Breast epithelium (tissue), 4 donors: ENCODE measurements at places on chromosomes 3 and 15. TPM values are rescaled to one million over a fixed set of nuclear protein-coding genes. Genes with fewer than 3 reads are reported as not detected.

The C3orf70 gene
- 4.8 TPM for total RNA-seq

The KBTBD13 gene
- not detected for total RNA-seq

- DNase-seq = no peak
These were observed 218.8 kb upstream of the ICE2 start for GRCh38 chr15:60697750-60698149.

GRCh38 chr3:149266736-149267135 is 45.1 kb upstream of the CP start:
- no peak for DNase-seq

DNA sequence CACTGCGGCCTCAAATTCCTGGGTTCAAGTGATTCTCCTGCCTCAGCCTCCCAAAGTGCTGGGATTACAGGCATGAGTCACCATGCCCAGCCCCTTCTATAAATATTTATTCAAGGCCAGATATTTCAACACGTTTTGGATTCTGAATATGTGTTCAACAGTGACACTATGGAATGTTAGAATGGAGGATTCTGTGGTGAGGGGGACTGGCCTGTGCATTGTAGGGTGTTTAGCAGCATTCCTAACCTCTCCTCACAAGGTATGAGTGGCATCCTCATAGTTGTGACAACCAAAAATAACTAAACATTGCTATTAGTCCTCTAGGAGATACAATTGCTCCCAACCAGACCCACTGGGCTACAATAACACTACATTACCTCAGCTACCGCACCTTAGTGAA is 104.0 kb upstream of the ATP10A start:
- DNase-seq = no peak

- DNase-seq = no peak
These were observed 218.0 kb downstream of the ZBBX start for GRCh38 chr3:167162083-167162482.

DNA sequence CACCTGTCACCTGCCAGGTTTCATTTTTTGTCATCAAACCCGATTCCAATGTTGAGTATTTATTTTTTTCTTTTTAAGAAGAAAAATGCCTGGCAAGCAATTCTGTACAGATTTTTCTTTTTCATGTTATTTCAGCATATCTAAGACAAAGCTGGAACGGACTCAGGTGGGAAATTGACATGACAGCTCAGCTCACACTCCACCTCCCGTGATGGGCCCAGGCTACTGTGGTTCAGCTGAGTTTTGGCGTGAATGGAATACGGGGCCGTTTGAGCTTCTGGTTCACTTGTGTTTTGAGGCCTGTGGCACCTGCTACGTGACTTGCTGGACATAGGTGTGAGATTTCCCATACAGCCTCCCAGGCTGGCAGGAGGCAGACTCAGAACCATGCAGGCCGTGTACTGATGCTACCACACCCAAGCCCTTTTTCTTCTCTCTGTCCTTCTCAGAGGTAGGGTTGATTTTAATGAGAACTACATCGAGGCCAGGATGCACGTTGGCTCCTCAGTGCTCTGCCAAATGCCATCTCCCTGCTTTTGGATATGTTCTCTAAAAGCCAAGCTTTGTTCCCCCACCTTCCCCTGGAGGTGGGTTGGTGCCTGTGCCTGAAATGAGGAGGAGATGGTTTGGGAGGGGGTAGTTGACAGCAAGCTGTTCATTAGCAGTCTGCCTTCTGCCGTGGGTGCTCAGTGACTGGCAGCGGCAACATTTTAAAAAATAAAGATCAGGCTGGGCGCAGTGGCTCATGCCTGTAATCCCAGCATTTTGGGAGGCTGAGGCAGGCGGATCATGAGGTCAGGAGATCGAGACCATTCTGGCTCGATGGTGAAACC is 48.7 kb downstream of the TRAK1 start:
- DNase-seq = no peak

DNA sequence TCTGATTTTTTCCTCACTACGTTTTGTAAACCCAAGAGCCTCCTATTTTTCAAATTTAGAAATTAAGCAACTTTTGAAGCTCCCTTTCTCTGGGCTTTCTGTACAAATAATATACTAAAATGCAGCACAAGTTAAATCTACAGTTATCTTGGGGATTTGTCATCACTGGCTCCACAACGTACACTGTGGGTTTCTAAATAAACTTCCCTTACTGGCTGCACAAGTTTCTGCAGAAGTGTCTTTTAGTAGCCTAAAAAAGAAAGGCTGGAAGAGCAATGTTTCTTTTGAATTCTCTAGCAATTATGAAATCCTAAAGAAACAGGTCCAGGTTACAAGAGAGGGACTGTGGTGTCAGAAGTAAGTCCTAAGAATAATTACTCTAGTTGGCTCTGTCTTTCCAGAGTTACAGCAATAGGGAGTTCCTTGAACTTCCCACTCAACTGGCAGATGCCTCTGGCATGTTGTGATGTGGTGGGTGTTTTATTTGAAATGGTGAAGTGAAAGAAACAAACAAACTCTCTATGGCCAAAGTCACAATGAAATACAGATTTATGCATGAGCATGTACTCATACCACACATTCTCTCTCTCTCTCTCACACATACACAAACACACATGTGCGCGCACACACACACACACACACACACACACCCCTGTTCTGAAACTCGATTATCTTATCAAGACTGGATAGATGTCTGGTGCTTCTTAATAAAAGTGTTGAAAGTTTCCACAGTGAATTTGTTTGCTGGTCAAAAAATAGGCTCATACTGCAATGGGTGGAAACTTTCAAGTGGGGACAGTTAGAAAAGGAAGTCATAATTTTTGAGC is 198.2 kb downstream of the SSR3 start:
- peak; percentile 24 for DNase-seq

- no peak for DNase-seq
These were observed 110.0 kb upstream of the PLSCR5 start for GRCh38 chr3:146715170-146715569.

DNA sequence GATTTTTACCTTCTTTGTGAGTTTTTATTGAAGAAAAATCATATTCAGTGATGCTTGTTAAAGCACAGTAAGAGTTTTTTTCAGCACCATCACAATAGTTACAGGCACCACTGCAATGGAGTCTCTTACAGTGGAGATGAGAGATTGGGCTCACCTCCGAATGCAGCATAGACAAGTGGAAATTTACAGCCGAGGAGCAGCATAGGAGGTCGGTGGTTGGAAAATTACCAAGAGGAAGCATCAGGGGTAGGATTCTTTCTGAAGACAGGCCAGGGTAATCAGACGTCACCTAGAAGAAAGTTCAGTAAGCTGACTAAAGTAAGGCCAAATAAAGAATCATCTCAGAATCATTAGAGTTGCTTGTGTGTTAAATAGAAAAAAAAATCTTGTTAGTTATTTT is 491.6 kb downstream of the RBMS3 start:
- no peak for DNase-seq

DNA sequence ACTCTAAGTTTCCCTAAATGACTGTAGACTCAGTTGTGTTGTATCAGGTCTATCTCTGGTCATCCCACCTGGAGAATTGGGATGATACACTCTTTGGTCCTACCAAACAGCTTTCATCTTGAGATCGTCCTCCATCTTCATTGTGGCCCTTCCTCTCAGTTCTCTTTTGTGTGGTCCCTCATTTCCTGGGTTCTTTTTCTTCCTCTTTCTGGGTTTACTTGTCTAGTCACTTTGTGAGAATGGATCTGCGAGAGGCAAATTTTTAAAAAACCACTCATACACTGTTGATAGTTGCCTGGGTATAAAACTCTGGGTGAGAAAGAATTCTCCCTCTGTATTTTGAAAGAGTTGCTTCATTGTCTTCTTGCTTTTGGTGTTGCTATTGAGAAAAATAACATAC is 6.0 kb upstream of the AMOTL2 start:
- DNase-seq = no peak

DNA sequence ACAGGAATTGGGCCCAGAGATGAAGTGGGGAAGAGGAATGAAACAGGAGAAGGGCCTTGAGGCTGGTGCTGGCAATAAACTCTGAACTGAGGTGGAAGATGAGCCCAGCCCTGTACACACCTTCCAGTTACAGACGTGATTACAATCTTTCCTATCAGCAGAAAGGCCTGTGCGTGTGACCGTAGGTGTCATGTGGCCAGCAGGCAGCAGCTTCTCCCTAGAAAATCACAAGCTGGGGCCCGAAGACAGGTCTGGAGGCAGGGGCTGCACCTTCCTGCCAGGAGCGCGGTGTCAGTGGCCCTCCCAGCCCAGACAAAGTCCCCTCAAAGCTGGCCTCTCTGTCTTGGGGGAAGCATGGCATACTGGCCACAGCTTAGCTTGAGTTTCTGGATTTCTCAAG is 16.7 kb upstream of the PIGZ start:
- no peak for DNase-seq

- DNase-seq = no peak
These were observed 11.8 kb upstream of the UCN2 start for GRCh38 chr3:48575366-48575765.

GRCh38 chr3:122985539-122985938 is 42.0 kb downstream of the SEMA5B start:
- no peak for DNase-seq

GRCh38 chr3:136787349-136787748 is 31.6 kb upstream of the SLC35G2 start:
- no peak for DNase-seq

- no peak for DNase-seq
These were observed 61.1 kb downstream of the SLC6A6 start for GRCh38 chr3:14463330-14464140.

DNA sequence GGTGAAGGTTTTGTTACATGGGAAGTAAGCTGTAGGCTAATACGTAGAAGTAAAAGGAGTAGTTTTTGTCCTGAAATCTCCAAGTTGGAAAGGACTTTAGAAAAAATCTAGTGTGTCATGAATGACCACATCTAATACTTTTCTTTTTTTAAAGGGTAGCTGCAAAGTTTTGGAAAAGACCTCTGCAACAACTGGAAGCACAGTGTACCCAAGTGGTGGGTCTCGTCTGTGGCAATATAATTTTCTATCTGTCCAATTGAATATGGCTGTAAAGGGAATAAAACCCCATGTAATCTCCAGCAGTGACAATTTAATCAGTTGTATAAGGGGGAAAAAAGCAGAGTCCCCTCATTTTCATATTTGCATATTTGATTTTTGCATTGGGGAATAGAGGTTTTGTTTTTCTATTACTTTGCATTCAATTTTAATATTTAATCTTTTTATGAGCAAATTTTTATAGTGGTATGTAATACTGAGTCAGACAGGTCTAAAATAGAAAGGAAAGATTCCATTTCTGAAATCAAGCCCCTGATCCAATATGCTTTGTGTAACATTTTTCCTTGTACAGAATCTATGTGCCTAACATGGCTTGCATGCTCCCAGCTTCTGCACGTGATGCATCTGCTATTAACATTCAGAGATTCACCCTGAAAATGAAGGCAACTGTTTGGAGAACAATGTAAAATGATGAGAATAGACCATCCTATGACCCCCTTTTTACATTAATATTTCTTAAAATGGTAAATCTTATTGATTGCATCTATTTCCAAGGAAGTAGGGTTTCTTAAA is 531.4 kb downstream of the ZIC1 start:
- DNase-seq = no peak

- no peak for DNase-seq
These were observed 103.5 kb upstream of the FXR1 start for GRCh38 chr3:180808823-180809575.

GRCh38 chr3:172617976-172618375 is 92.9 kb downstream of the NCEH1 start:
- no peak for DNase-seq

GRCh38 chr3:55910543-55910942 is 423.4 kb upstream of the WNT5A start:
- DNase-seq = no peak

- DNase-seq = no peak
These were observed 104.0 kb downstream of the TNIK start for GRCh38 chr3:171356251-171356650.

DNA sequence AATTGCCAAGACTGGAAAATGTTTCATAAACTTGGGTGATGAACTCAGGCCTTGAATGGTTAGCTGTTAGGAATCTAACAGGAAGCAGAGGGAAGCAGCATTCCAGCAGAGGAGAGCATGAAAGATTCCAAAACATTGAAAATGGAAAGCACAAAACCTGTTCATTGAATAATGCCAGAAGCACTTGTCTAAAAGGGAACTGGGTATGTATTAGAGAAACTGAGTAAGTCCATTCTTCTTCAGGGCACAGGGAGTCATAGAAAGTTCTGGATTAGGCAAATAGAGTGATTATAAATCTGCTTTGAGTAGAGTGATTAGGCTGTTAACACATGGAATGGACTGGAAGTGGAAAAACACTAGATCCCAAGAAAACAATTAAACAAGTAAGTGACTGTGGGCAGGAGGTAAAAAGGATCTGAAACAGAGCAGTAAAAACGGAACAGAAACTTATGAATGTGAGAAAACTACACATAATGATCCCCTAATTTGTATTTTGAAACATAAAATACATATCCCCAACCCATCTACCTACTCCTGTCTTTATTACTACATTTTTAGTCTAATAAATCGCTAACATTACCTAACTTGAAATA is 343.4 kb downstream of the TBC1D5 start:
- DNase-seq = no peak
